ENCODE measurements at places on chromosomes 5 and 9. TPM values are rescaled to one million over a fixed set of nuclear protein-coding genes. Genes with fewer than 3 reads are reported as not detected.

PCDHB4 gene
- not detected for polyA plus RNA-seq

CYLC2 gene
- polyA plus RNA-seq: not detected

INSL6 gene
- 0.42 TPM for polyA plus RNA-seq

TAF1L gene
- not detected for polyA plus RNA-seq

MARVELD2 gene
- polyA plus RNA-seq: 3.3 TPM

IFT74 gene
- polyA plus RNA-seq: 17.0 TPM

TAS2R1 gene
- polyA plus RNA-seq: not detected

MSANTD3 gene
- polyA plus RNA-seq: 6.0 TPM

PCDHB3 gene
- not detected for polyA plus RNA-seq

TICAM2 gene
- 2.6 TPM for polyA plus RNA-seq

FREM1 gene
- not detected for polyA plus RNA-seq

COL23A1 gene
- polyA plus RNA-seq: 0.17 TPM

DMRT3 gene
- not detected for polyA plus RNA-seq

GRCh38 chr5:27328480-27328879 lies 290.1 kb upstream of the CDH9 start:
- DNase-seq: no peak

- DNase-seq: no peak
Observed at GRCh38 chr9:122336866-122337555, 33.8 kb upstream of the PTGS1 start.

GRCh38 chr5:168935183-168935582 lies 356.0 kb upstream of the PANK3 start:
- no peak for DNase-seq

GRCh38 chr5:124707520-124707919 lies 38.9 kb downstream of the ZNF608 start:
- DNase-seq: no peak

- DNase-seq: no peak
Observed at GRCh38 chr9:2161661-2162060, 146.5 kb downstream of the SMARCA2 start.

GRCh38 chr5:2514484-2514883 lies 237.0 kb downstream of the IRX2 start:
- no peak for DNase-seq

DNA sequence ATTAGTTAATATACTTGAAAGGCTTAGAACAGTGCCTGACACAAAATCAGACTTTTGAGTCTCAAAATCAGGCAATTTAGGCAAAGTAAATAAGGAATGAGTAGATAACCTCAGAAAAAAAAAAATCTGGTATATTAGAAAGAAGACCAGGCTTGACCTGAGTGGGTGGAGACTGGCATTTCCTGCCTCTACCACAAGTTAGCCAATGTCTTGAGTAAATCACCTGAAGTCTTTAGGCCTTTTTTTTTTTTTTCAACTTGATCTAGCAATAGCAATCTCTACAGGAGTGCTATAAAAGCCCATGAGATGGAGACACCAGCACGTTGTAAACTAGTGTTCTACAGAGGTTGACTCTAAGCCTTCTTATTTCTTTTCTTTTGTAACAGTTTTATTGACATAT lies 104.2 kb upstream of the RASEF start:
- no peak for DNase-seq

- no peak for DNase-seq
Observed at GRCh38 chr5:136529081-136529480, 163.7 kb upstream of the TRPC7 start.

DNA sequence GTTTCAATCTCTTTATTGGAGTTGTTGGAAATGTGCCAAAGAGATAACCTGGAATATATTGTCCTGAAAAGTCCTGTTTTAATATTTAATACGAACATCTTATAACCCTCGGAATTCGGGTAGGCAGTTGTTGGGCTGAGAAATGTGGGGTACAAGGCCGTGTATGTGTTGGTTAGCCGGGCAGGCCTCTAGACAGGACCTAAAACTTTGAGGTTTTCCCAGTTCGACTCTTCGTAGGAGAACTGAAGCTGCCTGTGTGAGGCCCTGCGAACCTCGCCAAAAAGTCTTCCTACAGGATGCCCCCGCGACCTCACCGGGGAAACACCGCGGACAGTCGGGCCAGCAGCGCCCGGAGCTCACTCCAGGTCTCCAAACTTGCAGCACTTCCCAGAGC lies 583 bp upstream of the TJP2 start:
- no peak for DNase-seq

DNA sequence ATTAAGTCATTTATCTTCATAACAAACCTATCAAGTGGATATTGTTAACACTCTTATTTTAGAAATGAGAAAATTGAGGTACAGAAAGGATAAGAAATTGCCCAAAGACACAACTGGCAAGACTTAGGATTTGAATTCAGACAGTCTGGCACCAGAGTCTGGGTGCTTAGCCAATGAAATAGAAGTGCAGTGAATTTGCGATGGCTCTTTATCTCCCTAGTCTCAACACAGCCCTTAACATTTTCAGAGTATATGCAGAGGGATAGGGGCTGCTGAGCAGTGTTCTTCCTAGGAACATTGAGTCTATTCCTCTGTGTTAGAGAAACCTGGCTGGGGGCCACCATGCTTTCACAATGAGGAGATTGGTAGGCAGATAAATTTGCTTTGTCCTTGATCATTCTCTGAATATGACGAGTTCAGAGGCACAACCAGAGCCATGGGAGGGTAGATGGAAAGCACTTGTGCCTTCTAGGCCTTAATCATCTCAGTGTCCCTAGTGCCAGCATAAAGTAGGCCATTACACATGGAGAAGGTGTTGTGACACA lies 6.1 kb upstream of the FSD1L start:
- no peak for DNase-seq

- DNase-seq: no peak
Observed at GRCh38 chr9:6785682-6786081, 27.9 kb downstream of the KDM4C start.

GRCh38 chr5:148042881-148043280 lies 20.9 kb upstream of the SPINK5 start:
- no peak for DNase-seq

GRCh38 chr9:101387871-101388506 lies 3.2 kb upstream of the BAAT start:
- DNase-seq: no peak

- DNase-seq: no peak
Observed at GRCh38 chr9:94937214-94937903, 210.9 kb downstream of the AOPEP start.

- DNase-seq: no peak
Observed at GRCh38 chr9:9729082-9729481, 883.7 kb downstream of the PTPRD start.

DNA sequence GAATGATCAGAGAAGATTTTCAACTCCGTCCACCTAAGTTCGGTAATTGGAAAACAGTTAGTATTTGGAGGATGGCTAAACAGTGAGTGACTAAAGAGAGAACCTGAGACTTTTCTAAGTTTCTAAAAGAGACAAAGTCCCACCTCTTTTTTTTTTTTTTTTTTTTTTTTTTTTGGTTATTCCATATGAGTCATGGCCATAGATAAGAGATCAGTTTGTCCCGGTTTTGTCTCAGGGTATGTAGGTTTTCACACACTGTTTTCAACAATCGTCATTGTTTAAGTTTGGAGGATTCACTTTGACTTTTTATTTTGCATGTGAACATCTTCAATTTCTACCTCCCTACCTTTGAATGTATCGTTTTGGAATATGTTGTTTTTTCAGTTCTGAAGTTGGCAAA lies 85.9 kb downstream of the NTRK2 start:
- DNase-seq: no peak

GRCh38 chr5:67771221-67771620 lies 444.3 kb upstream of the PIK3R1 start:
- no peak for DNase-seq

DNA sequence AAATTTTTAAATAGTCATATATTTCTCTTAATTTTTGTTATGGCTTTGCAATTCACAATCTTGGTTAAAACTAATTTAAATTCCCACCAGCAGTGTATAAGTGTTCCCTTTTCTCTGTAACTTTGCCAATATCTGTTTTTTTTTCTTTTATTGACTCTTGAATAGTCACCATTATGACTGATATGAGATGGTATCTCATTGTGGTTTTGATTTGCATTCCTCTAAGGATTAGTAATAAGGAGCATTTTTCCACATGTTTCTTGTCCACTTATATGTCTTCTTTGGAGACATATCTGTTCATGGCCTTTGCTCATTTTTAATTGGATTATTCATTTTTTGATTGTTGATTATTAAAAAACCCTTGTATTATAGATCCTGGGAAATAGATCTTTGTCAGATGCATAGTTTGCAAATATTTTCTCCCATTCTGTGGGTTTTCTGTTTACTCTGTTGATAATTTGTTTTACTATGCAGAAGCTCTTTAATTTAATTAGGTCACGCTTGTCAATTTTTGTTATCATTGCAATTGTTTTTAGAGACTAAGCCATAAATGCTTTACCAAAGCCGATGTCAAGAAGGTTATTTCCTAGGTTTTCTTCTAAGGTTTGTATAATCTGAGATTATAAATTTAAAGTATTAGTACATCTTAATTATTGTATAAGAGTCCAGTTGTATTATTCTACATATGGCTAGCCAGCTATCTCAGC lies 610.9 kb downstream of the CHSY3 start:
- DNase-seq: no peak

GRCh38 chr5:127609957-127610356 lies 38.9 kb upstream of the CTXN3 start:
- DNase-seq: no peak

DNA sequence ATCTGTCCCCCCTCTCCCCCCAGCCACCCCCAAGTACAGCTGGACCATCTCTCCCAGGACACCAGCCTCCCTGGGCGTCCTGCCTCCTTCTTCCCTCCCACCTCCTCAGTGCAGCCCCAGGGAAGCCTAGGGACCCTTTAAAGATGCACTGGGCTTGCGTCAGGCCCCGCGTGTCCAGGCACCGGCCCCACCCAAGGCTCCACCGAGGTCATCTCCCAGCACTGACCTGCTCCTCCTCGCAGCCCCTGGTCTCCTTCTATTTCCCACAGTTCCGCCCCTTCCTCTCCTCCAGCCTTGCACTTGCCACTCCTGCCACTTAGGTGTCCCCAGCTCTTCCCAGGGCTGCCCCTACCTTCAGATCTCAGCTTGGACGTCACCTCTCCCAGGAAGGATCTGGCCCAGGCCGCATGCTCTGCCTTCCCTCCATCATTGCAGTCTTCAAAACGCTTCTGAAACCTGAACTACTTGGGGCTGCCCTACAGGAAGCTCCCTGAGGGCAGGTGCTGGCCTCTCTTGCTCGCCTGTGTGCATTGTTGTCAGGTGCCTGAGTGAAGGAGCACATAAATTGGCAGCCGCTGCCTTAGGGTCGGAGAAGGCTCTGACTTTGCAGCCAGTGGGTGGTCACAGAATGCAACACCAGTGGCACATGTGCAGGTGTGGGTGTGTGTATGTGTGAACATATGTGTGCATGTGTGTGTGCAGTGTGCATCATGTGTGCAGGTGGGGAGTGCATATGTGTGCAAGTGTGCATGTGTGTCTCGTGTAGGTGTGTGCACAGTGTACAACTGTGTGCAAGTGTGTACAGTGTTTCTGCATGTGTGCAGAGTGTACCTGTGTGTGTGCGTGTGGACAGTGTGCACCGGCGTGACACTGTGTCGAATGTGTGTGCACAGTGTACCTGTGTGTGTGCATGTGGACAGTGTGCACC lies 152.9 kb downstream of the C9orf50 start:
- no peak for DNase-seq

DNA sequence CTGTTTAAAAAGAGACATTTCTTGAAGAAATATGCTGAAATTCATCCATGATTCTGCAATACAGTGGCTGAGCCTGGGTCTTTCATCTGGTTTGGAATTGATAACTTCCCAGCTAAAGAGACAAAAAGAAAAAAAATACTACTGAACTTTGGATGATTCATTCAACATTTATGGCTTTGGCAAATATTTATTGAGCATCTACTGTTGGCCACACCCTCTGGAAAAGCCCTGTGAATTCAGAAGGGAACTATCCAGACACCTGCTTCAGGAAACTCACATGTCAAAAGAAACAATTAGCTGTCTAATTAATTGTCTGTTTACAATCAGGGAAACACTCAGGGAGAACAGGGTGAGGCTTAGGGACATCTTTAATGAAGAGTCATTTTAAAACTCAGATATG lies 17.8 kb upstream of the ZNF622 start:
- no peak for DNase-seq

DNA sequence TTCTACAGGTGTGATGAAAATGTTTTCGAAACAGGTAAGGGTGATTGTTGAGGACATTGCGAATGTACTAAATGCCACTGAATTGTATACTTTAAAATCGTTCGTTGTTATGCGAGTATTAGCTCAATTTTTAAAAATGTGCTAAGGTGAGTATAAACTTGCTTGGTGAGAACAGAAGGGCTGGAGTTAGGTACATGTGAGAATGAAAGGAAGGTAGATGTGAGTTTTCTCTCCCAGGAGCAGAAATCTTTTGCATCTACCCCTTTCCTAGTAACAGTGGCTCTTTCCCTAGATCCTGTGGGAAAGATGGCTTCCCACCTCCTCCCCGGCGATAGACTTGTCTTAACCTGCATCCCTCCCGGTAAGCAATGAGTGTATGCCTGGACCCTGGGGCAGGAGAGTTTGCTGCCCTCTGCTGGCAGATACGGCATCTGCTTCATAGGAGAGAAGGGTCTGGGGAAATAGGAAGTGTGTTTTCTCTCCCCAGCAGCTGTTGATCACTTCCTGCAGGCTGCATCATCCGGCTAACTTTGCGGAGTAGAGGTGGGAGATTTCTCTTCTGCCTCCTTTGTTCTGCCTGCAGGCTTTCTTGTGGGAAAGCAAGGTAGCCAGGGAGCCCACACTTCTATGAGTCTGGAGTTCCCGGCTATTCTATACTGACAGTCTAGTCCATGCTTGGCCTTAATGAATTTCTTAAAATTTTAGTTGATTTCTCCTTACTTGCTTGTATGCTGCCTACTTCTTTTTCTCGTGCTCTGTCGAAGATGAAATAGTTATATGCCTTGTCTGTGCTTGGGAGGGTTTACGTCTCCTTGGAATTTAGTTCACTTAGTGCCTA lies 373.3 kb upstream of the SEMA6A start:
- DNase-seq: peak; percentile 87

- DNase-seq: no peak
Observed at GRCh38 chr5:127056896-127057295, 16.4 kb downstream of the C5orf63 start.

DNA sequence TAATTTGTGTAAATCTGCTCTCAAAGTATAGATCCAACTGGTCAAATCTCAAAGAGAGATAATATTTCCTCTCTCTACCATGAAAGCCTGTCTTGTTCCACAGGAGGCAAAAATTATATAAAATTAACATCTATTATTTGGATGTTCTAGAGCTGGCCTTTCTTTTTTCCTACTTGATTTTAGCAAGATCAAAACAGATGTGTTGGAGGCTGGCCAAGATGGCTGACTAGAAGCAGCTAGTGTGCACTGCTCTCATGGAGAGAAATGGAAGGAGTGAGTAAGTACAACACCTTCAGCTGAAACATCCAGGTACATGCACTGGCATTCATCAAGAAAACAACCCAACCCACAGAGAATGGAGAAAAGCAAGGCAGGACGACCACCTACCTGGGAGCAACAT lies 298.6 kb upstream of the SLC24A2 start:
- no peak for DNase-seq

GRCh38 chr9:26292943-26293342 lies 599.7 kb downstream of the CAAP1 start:
- DNase-seq: no peak

- no peak for DNase-seq
Observed at GRCh38 chr5:170737591-170737990, 45.9 kb upstream of the GABRP start.

Measured in GM12878 (cell line).